Bone marrow (tissue), 2 donors: ENCODE measurements at places on chromosomes 4 and X.
A peak's percentile ranks its signal among the peaks of the same experiment; 100 is the strongest.

- no peak for DNase-seq
Observed at GRCh38 chrX:1358793-1359476, 22.4 kb downstream of the IL3RA start.

DNA sequence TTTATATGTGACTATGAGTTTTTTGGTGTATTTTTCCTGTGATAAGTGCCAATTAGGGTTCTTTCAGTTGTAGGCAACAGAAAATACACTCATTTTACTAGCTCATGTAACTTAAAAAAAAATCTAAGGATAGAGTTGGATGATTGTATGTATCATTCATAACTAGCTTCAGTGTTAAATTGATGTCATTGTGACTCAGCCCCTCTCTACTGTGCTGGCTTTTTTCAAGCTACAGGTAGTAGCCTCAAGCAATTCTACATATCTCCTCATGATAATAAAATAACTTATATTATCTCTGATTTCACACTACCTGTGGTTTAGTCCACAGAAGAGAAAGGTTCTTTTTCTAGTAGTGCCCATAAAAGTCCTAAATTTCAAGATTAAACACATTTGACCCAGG, 11.9 kb downstream of the WDR17 start:
- DNase-seq, result no peak

DNA sequence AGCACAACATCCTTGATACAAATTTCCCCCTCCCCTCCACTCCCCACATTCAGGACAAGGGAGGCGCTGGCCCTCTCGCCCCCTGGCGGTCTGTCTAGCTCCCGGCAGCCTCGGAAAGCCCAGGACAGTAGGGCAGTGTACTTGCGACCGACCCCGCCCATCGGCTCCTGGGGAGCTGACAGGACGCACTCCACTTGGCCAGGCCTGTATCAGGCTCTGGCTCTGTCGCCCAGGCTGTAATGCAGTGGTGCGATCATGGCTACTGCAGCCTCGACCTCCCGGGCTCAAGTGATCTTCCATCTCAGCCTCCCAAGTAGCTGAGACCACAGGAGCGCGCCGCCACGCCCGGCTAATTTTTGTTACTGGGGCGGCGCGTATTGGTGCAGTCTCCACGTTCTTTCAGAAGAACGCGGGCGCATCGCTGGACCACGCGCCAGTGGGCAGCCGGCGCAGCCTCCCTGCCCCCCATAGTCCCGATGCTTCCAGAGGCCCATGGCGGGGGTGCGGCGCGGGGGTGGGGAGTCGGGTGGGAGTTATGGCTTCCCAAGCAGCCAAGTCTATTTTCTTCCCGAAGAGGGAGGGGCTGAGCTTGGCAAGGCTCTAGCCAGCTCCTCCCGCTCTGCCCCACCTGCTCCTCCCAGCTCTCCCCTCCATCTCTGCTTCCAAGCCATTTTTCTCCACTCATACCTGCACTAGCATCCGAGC, 7.8 kb upstream of the AKAP14 start:
- DNase-seq, result peak; percentile 15

GRCh38 chr4:140654495-140654814, 85.7 kb upstream of the UCP1 start:
- no peak for DNase-seq

DNA sequence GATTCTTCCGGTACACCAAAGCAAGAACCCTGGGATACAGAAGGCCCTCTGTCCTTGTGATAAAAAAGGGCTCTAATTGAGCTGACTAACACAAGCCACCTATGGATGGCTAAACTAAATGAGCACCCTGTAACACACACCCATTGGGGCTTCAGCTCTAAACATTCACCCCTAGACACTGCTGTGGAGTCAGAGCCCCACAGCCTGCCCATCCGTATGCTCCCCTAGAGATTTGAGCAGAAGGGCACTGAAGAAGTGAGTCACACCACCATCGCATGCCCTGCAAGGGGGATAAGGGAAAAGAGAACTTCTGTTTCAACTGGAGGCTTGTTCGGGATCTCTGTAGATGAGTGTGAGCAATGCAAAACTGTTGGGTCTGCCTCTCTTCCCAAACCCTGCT, 545.2 kb downstream of the KCTD8 start:
- DNase-seq, result no peak

- DNase-seq, result no peak
Observed at GRCh38 chrX:1097328-1097727, 115.1 kb downstream of the CRLF2 start.

- no peak for DNase-seq
Observed at GRCh38 chr4:87982446-87983010, 7.0 kb downstream of the SPP1 start.

GRCh38 chrX:30521440-30522182, 56.0 kb downstream of the TASL start:
- no peak for DNase-seq

DNA sequence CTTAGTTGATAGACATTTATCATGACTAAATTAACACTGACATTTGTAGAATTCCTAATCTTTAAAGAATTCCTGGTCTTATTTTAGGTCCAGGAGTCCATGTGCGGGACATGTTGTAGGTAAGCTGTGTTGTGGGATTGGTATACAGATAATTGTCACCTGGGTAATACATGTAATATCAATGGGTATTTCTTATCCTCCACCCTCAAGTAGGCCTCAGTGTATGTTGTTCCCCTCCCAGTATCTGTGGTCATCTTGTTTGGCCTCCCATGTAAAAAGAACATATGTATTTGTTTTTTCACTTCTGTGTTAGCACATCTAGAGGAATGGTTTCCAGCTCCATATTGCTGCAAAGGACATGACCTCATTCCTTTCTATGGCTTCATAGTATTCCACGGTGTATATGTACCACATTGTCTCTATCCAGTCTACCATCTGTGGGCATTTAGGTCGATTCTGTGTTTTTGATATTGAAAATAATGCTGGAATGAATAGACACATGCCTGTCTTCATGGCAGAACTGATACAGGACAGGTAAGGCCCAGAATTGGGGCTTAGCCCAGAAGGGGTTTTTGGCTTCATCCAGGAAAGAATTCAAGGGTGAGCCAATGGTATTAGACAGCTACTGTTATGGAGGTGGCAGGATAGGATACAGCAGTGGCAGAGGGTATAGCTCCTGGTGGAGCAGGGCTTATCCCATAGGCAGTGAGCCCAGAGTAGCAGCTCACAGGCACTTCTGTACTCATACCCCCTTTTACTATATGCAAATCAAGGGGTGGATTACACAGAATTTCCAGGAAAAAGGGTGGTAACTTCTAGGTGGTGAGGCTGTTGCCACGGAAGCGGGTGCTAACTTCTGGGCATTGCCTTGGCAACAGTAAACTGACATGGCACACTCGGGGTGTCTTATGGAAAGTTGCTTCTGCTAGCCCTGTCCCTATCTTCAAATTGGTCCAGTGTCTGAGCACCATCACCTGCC, 66.1 kb upstream of the WDR1 start:
- no peak for DNase-seq

DNA sequence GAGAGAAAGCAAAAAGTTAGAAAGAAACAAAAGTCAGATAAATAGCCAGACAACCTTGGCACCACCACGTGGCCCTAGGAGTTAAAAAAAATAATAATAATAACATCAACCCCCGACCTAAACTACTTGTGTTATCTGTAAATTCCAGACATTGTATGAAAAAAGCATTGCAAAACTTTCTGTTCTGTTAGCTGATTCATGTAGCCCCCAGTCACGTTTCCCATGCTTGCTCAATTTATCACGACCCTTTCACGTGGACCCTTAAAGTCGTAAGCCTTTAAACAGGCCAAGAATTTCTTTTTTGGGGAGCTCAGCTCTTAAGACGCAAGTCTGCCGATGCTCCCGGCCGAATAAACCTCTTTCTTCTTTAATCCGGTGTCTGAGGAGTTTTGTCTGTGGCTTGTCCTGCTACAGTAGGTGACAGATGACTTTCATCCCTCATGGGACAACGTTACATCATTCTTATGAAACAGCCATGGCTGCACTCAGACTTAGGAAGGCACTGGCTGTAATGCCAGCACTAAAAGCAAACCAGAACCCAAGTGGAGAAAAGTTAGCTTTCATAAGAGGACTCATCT, 520 bp downstream of the ACOX3 start:
- DNase-seq, result peak; percentile 42

DNA sequence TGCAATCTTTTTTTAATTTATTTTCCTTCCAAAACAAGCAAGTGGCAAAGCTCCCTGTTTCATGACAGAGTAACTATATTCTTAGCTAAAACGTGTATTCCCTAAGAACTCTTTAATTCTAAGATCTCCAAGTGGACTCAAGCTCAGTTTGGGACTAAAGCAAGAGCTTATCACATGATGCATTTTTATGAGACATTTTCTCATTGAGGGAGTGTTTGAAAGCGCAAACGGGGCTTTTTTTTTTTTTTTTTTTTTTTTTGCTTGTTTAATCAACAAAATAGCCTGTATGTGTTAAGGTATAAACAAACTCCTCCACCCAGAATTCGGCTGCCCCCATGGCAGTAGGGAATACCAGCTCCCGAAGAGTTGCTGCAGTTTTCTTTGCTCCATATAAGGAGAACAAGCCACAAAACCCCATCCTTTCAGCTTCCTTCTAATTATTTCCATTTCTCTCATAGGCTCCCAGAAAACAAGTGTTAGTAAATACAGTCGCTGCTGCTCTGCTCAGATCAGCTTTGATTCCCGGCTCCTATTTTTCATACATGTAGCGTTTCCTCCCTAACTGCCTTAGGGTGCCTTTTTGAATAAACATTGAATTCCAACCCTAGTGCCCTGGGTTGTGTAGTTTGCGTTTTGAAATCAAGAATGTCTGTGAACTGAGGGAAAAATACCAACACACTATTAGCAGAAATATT, 669 bp upstream of the PPARGC1A start:
- DNase-seq, result no peak

DNA sequence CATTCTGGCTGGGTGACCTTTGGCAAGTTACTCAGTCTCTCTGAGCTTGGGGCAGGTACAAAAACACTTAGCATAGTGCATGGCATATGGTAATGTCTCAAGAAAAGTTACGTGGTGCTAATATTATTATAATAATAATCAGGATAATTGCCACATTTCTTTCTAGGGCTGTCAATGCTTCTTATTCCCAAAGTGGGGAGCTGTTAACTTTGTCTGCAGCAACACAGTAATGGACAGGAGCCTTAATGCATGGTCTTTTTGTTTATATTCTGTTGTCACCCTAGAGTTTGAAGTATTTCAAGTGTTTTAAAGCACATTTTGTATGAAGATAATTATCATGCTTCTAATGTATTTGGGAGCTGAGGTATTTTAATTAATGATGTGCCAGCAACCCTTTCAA, 121.8 kb downstream of the FHIP1A start:
- no peak for DNase-seq

GRCh38 chr4:156138781-156139280, 185.2 kb upstream of the CTSO start:
- DNase-seq, result no peak

- no peak for DNase-seq
Observed at GRCh38 chrX:110759785-110760184, 35.8 kb downstream of the CHRDL1 start.

DNA sequence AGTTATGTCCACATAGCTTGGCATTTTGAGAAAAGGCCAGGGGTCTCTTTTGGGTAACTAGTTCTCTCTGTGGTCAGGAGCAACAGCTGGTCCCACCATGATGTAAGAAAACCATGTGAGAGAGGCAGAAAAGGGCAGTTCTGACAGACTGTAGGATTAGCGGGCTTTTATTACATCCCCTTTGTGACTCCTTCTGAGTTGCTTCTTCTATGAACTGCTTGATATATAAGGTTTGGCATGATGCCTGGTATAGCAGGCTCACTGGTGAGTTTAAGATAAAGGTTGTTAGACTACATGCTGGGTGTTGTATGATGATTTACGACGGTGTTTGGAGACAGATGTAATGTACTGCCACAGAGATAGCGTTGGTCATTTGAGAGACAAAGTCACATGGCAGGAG, 2308.1 kb upstream of the AGA start:
- DNase-seq, result no peak

DNA sequence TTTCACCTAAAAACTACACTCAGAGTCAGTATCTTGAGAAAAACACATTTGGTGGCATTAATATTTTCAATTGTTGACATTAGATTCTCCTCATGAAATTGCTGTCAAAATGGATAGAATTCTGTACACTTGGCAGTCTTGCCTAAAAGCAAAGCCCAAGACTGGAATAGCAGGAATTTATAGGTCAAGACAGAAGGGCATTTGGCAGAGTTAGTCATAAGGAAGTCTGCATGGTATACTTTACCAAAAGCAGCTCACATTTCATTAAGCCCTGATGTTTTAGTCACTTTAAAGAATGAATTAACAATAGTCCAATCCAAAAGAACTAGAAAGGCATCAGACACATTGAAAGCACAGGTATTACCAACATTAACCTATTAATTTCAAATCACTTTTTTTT, 7.1 kb downstream of the CCDC160 start:
- DNase-seq, result no peak

GRCh38 chr4:165760182-165760581, 112.9 kb upstream of the TLL1 start:
- no peak for DNase-seq

DNA sequence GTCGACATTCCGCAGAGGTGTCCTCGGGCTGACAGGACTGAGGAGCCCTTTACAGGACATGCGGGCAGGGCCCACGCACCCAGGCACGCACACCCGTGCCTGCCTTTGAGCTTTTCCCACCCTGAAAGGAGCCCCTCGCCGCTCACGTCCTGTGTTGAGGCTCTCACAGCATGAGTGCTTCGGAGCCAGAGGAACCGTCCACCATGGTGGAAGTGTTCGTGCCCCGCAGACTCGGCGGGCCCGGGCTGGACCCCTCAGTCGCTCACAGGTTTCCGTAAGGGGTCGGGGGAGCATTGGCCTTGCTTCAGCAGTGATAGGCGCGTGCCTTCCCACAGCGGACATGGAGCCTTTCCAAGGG, 36.9 kb downstream of the PIGG start:
- no peak for DNase-seq

DNA sequence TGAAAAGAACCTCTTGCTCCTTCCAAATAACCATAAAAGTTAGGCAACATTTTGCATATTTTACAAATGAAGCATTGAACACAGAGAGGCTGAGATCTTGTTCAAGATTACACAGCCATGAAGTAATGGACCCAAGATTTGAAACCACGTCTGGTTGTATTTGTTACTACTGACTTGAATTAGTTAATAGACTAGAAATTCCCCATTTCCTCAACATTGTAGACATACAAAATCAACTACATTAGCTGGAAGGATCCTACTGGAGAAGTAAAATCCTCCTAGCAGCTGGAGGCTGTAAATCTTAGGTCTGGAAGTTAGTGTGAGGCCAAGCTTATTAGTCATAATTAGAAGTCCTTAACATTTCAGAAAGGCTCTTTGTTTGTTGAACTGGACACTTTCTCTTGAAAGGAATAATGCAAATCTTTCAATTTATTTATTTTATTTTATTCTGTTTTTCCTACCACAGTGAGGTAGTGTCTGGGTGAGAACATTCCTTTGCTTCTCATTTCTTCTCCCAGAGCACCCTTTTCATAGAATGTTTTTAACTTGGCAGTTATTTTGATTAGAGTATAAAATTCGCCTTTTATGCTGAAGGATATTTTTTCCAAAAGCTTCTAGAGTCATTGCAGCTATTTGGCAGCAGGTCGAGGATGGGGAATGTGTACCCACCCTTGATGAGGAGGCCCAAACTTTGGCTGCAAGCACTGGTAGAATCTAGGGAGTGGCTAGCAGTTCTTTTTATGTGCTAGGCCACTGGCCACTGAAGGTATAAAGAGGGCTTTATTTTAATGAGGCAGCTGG, 62.0 kb upstream of the CLNK start:
- no peak for DNase-seq
